Esophagus squamous epithelium (tissue), 5 donors: ENCODE measurements at places on chromosomes 16 and 17. TPM values are rescaled to one million over a fixed set of nuclear protein-coding genes. Genes with fewer than 3 reads are reported as not detected.

- DNase-seq, result no peak
Measured at GRCh38 chr16:359067-359763, 6.7 kb upstream of the AXIN1 start.

The EFCAB13 gene
- total RNA-seq, result 0.91 TPM

DNA sequence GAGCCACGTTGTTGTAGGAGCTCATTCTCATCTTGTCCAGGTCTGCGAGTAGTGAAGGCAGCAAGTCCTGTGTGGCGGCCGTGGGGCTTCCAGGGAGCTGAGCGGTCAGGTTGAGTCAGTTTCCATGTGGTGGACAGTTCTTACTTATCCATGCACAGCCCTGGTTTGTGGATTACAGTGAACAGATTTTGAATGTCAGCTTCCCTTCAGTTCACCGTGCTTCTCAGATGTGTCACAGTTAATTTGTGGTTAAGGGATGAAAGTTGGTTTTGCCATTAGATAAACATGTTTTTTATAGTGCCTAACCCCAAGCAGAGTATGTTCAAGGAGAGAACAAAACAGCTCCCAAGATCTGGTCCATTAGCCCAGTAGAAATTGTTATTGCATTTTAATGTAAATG, 103.1 kb downstream of the RPTOR start:
- DNase-seq, result no peak

- DNase-seq, result no peak
Measured at GRCh38 chr16:73572135-73572828, 524.4 kb upstream of the ZFHX3 start.

- DNase-seq, result no peak
Measured at GRCh38 chr17:851924-852323, 69.8 kb downstream of the MRM3 start.

DNA sequence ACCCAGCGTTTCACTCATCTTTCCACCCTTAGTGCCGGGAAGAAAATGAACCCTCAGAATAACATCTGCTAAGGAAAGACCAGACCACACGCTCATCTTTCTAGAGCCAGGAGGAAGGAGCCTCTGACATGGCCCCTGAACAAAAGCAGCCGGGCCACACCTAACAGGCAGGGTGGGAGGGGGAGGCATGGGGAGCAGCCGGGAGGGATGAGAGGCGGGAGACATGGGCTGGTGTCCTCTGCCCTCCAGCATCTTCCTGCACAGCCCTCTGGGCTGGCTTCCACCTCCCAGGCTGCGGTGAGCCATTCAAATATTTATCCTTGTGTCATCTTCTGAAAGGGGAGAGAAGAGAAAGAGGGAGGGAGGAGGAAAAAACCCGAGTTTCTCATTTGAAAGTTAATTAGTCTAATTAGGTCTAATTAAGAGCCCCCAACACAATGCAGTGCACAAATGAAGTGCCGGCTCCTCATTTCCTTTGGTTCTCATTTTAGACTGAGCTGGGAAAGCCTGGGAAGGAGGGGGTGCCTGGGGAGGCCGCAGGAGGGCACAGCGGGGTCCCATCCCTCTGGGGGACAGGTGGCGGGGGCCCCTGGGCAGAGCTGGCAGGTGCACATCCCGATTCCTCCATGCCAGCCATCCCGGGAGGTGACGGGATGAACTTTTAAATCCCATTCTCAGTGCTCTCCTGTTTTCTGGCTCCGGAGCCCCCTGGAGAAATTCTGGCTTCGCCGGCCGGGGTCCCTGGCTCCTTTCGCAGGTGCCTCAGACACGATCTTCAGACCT, 90.5 kb downstream of the ENGASE start:
- DNase-seq, result no peak

- no peak for DNase-seq
Measured at GRCh38 chr17:59897090-59897489, 4.2 kb downstream of the RPS6KB1 start.

The PRDM7 gene
- not detected for total RNA-seq

DNA sequence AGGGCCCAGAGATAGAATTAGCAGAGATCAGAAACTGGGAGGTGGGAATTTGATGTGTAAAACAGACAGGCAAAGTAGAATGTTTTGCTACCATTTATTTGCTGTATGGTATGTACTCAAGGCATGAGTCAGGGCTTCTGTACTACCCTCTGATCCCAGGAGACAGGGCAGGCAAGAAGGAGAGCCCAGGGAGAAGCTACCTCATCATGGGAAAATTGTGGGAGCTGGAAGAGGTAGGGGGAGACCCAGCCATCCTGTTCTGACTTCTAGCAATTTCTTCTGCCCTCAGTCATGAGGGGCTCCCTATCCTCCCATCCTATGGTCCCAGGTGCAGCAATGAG, 1.7 kb upstream of the PIGS start:
- no peak for DNase-seq

The NTN1 gene
- 33.6 TPM for total RNA-seq

- no peak for DNase-seq
Measured at GRCh38 chr16:86667035-86667434, 88.7 kb downstream of the FOXL1 start.

The SLC13A2 gene
- not detected for total RNA-seq

DNA sequence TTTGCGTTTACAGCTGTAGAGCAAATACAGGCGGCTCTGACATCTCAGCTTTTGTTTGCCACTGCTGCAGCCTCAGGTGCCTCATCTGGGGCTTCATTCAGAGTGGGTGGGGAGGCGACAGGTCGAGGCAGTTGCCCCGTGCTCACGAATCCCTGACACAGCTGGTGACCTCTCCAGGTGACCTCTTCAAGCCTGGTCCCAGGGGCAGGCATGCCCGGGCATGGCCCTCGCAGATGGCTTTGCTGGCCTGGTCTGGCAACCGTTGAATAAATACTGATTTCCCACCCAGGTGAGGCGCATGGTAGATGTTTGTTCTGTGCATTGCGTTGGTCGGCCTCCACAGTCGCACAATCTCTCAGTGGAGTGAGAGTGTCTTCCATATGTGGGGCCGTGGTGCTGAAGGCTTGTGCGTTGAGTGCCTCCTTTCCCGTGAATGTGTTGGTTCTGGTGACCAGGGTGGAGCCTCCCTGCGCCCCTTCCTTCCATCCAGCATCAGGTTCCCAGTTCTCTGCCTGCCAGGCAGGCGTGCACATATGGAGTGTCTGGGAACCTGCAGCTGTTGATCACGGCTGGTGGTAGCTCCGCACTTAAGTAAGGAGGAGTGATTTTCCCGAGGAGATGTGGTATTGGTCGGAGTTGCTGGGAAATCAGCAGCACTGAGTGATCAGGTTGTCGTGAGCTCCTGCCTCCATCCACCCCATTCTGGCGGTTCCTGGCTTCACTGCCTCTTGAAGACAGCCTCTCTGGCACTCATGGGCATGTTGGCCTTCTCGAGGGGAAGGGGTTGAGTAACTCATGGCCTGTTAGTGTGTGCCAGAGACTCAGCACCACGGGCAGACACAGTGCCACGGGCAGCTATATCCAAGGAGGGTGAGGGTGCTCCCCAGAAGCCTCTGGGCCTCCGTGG, 149.7 kb downstream of the RPTOR start:
- DNase-seq, result no peak

DNA sequence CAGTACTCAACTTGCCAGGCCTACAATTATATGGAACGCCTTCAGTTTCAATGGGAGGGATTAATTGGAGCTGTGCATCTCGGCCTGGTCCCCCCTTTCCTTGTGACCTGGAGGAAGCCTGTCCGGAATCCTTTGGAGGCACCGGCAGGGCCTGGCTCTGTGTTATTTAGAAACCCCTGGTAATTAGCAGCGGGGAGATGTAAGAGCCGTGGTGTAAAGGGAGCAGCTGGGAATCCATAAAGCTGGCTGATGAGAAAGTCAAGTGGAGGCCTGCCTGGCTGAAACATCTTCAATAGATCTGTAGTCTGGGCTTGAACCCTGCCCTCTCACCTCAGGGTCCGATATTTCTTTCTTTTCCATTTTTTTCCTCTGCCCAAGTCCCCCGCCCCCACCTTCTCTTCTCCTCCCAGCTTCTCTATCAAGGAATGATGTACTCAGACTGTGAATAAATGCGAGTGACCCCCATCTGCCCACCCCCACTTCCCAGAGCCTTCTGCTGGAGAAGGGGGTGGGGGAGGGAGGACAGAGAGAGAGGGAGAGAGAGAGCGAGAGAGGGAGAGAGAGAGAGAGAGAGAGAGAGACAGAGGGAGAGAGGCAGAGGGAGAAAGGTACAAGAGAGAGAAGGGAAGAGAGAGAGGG, 495.5 kb upstream of the ZFHX3 start:
- no peak for DNase-seq

GRCh38 chr17:55706808-55707773, 15.6 kb downstream of the TMEM100 start:
- no peak for DNase-seq

GRCh38 chr17:16232391-16232790, 15.4 kb downstream of the PIGL start:
- DNase-seq, result no peak

- DNase-seq, result no peak
Measured at GRCh38 chr16:79842197-79842596, 241.7 kb upstream of the MAF start.

The FBXW10 gene
- total RNA-seq, result not detected

DNA sequence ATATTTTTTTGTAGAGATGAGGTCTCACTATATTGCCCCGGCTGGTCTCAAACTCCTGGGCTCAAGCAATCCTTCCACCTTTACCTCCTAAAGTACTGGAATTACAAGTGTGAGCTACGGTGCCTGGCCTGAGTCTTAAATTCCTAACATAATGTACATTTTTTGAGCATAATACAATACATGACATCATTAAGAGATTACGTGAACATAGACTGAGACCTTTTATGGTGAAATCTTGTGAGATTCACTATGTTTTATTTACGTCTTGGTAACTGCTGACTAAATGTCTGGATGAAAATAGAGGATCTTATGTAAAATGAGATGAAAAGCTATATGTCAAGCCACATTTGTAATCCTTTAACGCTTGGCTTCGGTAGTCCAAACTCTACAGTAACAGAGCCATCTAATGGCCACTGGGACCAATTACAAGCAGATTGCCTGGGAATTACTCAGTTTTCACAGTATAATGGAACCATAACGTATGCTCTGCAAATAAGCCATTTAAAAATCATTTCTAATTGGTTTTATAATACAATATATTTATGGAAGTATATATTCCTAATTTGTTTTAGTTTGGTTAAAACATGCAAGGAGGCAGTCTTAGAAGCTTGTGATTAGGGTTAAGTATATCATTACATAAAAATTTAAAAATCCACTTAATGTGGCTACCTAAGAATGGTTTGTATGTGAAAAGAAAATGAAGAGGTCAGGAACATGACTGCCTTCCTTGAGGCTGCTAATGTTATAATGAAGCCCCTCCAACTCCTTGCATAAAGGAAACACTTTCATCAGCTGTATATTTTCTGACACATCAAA, 8.1 kb upstream of the EFCAB13 start:
- no peak for DNase-seq

DNA sequence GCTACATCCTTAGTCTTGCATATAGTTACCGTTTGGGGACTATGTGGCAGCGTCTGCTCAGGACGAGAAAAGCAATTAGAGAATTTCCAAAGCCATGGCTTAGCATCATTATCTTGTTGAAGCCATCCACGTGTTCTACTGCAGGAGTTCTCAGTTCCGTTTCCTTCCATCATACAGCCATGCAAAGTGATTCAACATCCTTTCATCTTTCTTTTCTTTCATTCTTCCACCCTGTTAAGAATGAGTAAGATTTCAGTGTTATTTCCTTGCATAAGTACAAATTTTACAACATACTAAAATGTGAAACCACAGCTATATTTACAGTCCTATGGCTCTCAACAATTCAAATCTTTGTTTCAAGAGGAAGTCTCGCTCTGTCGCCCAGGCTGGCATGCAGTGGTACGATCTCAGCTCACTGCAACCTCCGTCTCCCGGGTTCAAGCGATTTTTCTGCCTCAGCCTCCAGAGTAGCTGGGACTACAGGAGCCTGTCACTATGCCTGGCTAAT, 3.8 kb downstream of the MARF1 start:
- DNase-seq, result no peak

DNA sequence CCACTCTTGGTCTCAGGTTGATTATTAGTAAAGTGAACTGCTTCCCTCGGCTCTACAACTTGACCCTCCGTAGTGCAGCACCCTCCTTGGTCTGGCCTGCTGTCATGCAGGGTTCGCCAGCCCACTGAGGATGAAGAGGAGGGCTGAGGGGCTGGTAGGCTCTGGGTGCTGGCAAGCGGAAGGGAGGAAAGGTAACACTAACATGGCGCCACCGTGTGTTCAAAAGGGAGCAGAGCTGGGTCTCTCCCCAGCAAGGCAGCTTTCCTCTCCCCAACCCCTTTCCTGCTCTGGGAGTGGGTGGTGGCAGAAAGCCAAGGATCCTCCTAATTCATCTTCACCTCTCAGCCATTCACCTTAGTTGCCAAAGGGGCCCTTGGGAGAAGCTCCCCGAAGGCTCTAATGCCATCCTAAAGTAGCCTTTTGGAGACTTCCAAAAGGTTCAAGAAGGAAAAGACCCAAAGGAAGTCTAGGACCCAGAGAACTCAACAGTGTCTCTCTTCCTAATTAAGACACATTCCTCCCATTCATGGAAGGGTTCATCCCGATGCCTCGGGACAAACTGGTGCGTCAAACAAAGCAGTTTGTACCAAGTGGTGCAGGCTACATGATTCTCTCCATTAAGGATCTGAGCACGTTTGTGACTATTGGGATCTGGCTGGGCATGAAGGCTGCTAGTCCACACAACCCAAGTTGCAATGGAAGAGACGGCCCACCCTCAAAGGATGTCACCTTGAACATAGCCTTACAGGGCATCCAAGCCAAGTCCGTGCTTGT, 90.8 kb upstream of the TOB1 start:
- DNase-seq, result no peak

DNA sequence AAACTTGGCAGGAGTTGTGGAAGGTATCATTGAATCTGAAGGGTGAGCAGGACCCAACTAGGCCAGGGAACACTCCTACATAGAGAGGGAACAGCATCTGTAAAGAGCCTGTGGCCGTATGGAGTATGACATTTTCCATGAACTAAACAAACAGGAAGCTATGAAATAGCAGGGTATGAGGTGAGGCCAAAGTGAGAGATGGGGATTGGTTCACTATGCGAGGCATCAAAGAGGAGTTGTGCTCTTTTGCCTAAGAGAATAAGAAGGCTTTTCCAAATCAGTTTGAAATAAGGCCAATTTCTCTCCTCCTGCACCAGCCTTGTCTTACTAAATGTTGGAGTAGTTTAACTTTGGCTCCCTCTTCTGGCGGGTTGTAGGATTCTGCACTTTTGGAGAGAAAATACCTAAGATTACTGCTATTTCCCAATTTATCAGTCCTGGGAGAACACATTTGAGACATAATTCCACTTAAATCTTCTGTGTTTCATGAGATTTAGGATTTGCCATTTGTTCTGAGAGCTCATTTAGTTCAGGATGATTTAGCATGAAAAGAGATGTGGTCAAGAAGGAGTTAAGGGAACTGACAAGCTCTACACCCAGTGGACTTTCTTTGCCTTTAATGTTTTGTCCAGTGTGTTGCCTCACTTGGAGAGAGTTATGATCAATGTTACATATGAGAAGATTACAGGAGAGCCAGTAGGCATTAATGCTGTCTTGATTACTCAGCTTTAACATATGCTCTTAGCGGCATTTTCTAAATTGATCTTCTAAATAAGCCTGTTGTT, 55.4 kb downstream of the TNRC6C start:
- DNase-seq, result no peak

DNA sequence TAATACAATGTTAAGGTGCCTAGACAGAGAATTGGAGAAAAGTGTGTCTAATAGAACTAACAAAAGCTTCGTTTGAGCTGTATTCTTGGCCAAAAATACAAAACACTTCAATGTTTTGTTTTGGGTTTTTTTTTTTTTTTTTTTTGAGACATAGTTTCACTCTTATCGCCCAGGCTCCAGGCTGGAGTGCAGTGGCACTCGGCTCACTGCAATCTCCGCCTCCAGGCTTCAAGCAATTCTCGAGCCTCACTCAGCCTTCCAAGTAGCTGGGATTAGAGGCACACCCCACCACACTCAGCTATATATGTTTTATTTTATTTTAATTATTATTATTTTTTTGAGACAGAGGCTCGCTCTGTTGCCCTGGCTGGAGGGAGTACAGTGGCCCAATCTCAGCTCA, 38.3 kb upstream of the CARMIL2 start:
- DNase-seq, result no peak
